ENCODE measurements at places on chromosomes 5 and 9.

GRCh38 chr5:142192286-142193113, 83.9 kb downstream of the NDFIP1 start:
- no peak for DNase-seq

DNA sequence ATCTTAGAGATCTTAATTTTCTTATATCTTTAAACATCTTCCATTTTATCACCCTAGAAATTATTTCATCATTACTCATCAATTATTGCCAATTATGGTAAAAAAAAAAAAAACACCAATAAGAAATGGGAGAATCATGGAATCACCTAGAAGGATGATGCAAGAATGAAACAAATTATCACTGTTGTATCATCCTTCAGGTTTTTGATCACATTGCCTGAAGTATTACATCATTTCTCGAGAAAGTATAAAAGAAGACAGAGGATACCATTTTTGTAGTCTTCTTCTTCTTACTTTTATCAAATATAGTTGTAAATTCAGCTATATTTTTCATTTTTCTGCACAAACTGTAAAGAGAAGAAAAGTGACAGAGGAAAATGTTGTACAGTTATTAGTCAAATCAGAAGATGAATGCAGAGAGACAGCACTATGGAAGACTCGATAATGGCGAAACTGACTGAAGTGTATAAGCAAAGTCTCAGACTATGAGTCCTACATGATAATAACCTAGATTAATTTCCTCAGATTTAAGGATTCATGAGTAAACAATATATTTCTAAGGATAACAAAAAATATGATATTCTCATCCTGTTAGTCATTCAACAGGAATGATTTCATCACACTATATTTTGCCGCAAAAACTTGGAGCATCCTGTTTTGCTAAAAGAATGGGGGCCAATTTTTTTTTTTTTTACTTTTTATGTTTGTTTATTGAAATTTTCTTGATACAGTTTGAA, 5.9 kb upstream of the STC2 start:
- no peak for DNase-seq

DNA sequence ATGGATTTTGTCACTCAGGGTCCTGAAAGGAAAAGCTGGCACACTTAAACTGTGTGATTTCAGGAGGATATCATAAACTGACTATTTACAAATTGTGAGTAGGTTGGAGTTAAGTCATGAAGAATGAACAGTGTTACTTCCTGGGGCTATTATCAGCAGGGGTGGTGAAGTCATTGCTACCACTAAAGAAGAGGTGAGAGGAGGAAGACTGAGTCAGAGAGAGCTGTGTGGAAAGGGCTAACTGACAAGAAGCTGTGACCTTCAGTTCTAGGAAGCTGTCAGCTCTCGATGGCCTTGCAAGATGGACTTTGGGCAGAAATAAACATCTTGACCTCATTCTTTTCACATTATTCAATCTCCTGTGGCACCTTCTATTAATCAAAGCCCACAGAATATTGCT, 72.3 kb upstream of the STARD4 start:
- DNase-seq, result no peak

GRCh38 chr5:68217047-68217355, 1.4 kb downstream of the PIK3R1 start:
- no peak for DNase-seq

DNA sequence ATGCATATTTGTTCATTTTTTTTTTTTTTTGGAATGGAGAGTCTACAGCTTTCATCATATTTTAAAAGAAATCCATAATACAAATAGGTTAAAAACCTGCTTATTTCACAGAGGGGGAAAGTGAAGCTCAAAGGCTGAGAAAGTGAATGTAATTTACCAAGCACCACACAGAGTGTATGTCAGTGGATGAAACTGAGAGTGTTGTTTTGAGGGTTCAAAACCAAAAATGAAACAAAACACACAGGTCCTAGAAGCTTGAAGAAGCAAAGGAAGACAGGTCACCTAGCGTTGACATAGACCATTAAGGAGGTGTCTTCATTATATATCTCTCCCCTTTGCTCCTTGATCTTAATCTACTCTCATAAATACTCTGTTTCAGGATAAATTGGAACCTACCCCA, 7.5 kb downstream of the NMUR2 start:
- DNase-seq, result no peak

DNA sequence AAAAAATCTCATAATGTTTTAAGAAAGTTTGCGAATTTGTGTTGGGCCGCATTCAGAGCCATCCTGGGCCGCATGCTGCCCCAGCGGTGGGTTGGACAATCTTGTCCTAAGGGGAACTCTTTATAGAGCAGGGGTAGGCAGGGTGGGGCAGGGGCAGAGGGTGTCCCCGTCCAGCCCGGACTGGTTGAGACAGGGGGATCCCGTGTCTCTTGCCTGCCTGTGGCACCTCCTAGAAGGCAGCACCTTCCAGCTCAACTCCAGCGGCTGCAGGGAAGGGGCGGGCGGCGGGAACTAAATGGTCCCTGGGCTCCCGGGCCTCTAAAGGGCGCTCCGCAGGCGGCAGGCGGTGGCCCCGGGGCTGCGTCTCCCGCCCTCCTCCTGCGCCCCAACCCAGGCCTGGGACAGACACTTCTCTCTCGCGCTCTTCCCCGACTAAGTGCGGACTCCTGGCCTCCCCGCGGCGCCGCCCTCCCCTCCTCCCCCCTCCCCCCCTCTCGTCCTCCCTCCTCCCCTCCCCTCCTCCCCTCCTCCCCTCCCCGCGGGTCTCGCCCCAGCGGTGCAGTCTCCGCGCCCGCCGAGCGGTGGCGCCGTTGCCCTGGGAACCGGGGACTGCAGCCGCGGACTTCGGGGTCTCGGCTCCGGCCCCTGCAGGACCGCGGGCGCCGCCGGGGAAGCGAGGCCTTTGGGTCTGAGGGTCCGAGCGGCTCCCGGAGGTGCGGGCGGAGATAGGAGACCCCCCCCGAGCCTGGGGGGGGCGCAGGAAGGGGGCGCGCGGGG, 132.6 kb downstream of the MRPL36 start:
- DNase-seq, result peak; percentile 82
